ENCODE measurements at places on chromosomes 16 and 17. TPM values are rescaled to one million over a fixed set of nuclear protein-coding genes. Genes with fewer than 3 reads are reported as not detected.

The FZD2 gene
- polyA plus RNA-seq = 26.9 TPM

- DNase-seq = no peak
These were observed 39.8 kb upstream of the MMP2 start for GRCh38 chr16:55439101-55439690.

DNA sequence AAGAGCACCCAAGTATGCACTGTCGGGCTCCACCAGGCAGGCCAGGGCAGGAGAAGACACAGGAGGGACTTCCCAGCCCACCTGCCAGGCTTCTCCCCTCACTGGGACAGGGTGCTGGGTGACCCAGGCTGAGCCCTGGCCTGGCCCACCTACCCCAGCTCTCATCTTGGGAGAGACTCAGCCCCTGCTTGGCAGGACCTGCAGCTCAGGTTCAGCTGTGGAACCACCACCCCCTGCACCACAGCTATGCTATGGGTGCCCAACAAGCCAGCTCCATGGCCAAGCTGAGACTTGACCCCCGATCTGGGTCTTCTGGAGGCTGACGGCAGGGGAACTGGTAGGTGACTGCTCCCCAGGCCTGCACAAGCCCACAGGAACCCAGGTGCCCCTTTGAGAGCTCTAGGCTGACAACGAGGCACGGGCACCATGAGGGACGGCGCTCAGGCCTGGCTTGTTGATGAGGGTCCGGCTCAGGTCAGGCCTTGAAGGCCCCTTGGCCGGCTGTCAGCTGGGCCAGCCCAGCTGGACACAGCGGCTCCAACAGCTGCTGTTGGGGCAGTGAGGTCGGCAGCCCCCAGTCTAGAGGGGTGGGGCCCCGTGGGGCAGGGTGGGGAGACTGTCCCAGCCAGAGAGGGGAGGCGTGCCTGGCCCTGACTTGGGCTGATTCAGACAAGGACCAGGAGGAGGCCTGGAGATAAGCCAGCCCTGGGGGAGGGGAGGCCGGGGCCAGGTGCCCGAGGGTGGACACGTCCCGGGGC lies 4.6 kb downstream of the RPUSD1 start:
- peak; percentile 47 for DNase-seq

- peak; percentile 72 for DNase-seq
These were observed 43.2 kb downstream of the RAI1 start for GRCh38 chr17:17724307-17725010.

The DOC2A gene
- polyA plus RNA-seq = 0.66 TPM

- peak; percentile 48 for DNase-seq
These were observed 248.1 kb downstream of the HS3ST3A1 start for GRCh38 chr17:13353590-13353989.

- DNase-seq = no peak
These were observed 20.4 kb downstream of the ALOX12B start for GRCh38 chr17:8066841-8067775.
